SHP77 treated with DMSO at 0.1 percent for 48 hours (cell line): ENCODE measurements at places on chromosomes 4 and X.

- DNase-seq, result no peak
Observed at GRCh38 chr4:185093603-185094002, 49.5 kb upstream of the SLC25A4 start.

- DNase-seq, result no peak
Observed at GRCh38 chrX:155027509-155028066, 944 bp downstream of the FUNDC2 start.

- no peak for DNase-seq
Observed at GRCh38 chr4:2337896-2338295, 76.0 kb upstream of the MXD4 start.

DNA sequence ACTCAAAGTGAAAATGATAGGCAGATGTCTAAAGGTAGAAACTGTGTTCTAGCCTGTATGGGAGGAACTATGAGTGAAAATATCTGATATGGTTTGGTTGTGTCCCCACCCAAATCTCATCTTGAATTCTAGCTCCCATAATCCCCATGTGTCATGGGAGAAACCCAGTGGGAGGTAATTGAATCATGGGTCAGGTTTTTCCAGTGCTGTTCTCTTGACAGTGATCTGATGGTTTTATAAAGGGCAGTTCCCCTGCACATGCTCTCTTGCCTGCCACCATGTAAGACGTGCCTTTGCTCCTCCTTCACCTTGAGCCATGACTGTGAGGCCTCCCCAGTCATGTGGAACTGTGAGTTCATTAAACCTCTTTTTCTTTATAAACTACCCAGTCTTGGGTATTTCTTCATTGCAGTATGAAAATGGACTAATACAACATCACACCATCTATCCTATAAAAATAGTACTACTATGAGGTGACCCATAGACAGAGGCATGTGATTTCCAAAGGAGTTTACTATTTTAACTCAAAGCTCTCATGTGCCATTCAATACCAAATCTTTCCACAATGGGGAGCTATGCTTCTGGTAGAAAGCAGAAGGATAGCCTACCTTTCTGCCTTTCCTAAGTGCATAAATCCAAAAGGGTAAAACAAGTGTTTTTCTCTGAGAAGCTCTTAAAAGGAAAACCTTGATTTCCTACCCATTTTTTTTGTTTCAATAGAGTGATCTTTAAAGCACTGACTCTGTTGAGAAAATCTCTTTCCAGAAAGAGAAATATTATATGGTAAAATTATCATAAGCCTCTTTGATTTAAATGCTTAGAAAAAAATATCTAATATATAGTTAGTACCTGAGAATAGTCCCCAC lies 38.8 kb downstream of the SEC31A start:
- DNase-seq, result no peak

- DNase-seq, result no peak
Observed at GRCh38 chr4:11614426-11614825, 185.7 kb upstream of the HS3ST1 start.

- no peak for DNase-seq
Observed at GRCh38 chrX:121975671-121976070, 928.3 kb downstream of the GLUD2 start.

DNA sequence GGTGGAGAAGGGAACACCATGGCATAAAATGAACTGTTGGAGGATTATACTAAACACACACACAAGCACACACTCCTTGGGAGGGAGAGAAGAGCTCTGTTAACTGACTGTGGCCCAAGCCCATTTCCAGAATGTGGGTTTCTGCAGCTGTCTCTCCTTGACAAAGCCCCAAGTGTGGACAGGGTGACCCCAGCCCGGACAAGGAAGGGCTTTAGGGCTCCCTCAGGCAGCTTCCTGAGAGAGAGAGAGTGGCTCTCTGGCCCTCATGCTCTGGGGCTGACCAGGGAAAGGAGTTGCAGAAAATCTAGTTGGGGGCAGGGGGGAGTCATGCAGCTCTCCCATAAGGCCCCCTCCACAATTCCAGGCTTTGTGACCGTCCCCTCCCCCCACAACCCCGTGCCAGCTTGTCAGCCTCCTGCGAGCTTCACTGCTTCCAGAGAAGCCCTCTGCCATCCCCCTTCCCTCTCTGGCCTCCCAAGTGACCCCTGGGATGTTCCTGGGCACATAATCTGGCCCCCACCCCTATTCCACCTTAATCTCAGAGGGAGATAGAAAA lies 590 bp downstream of the ARHGEF9 start:
- DNase-seq, result no peak

DNA sequence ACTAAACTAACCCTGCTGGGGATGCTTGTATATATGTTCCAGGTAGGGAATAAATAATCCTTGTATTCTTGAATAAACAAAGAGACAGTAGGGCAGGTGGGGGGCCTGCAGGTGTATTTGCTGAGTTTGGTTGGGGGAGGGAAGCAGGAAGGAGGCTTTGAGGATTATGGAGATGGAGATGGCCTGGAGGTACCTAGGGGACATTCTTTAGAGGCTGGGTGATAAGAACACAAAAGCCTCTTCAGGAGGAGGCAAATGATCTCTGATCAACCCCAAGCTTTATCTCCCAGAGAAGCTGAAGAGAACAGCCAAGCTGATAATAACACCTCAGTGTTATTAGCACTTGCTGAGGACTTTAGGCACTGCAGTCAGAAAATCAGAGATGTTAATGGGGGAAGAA lies 187.7 kb downstream of the MGST2 start:
- DNase-seq, result no peak

- DNase-seq, result no peak
Observed at GRCh38 chrX:102728646-102729045, 8.1 kb downstream of the GPRASP3 start.

- DNase-seq, result no peak
Observed at GRCh38 chr4:21117541-21118180, 417.4 kb downstream of the PACRGL start.

GRCh38 chr4:181998398-181999295 lies 244.6 kb upstream of the TENM3 start:
- no peak for DNase-seq

GRCh38 chrX:71214152-71214551 lies 8.9 kb upstream of the GJB1 start:
- DNase-seq, result no peak

DNA sequence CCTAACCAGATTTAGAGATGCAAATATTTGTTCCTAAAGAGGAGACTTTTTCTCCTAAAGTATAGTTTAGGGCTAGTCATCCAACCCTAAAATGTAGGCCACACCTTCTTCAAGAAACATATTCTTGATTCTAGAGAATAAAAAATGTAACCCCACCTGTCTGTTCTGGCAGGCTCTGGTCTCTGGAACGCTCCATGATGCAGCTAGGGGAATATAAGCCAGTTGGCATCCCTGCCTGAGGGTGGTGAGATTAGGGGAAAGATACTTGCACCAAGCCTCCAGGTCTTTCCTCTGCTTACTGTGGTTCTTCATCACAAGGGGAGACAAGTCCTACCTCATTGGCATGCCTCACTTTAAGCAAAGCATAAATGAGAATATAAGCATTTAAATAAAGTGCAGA lies 21.2 kb upstream of the TBC1D9 start:
- no peak for DNase-seq

DNA sequence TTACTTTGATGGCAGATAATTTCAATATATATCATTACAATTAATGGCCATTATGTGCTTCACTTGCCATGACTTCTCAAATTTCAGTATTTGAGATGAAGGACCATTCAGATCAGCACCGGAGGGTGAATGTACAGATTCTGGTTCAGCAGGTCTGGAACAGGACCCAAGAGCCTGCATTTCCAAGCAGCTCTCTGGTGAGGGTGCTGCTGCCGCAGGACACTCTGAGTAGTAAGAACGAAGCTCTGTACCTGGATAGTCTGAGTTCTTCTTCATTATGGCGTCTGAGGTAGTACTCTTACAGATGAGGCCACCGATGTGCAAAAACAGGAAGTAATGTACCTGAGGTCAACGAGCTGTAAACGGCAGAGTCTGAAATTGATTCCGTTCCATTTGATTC lies 228.2 kb downstream of the FBXW7 start:
- no peak for DNase-seq

- DNase-seq, result no peak
Observed at GRCh38 chr4:120454788-120455187, 388.1 kb upstream of the MAD2L1 start.

DNA sequence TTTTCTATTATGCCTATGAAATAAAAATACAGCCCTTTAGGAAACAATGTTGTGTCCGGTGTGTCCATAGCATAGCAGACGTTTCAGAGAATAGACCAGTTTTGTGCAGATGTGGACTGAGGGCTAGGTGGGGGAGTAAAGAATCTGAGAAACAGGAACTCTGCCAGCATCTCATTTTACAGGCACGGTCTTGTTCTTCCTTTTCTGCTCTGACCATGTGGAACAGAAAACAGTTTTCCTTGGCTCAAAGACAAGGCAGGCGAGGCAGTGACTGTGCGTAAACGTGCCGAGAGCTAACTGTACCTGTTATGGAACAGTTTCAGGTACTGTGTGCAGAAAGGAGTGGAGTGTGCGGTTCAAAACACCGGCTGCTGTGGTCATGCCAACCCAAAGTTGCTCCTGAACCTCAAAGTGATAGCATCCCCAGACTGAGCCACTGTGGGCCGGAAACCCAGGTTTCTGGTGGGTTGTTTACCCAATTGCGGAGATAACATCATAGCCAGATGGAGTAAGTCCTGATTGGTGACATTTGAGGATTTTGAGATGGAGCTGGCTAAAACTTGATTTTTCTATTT lies 20.2 kb downstream of the CNGA2 start:
- DNase-seq, result no peak

DNA sequence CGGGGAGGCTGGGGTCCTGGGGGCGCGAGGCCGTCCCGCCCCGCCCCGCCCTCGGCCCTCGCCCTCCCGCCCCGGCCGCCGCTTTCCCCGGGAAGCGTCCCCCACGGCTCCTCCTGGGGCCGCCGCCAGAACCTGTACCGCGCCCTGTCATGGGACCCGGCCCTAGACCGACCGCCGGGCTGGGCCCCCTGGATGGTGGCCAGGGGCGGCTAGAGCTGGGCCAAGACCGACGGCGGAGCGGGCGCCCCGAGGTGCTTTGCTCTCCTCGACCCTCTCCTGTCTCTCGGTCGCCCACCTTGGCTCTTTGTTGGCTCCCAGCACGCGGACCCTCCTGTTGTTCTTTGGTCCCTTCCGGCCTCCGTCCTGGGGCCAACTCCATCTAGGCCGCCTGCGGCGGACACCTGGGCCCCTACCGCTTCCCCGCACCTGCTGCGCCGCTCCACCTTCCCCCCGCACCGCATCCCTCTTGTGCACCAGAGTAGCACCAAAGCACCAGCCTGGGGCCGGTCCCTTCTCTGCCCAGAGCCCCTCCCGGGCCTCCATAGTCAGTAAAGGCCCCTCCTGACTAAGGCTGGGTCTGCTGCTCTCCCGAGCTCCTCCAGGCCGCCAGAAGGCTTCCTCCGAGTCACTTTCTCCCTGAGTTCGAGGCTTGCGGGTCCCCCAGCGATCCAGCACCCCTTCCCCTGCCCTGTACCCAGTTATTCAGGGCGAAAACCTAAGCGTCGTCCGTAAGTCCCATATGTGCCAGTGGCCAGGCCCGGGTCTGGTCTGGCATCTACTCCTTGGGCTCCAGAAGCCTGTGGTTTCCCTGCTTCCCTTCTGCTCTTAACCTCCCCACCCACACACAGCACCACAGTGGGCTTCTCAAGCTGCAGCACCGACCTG lies 587 bp downstream of the TACC3 start:
- DNase-seq, result no peak

GRCh38 chr4:4671774-4672349 lies 130.0 kb upstream of the STX18 start:
- no peak for DNase-seq

- no peak for DNase-seq
Observed at GRCh38 chr4:3116955-3117354, 42.5 kb downstream of the HTT start.

- no peak for DNase-seq
Observed at GRCh38 chrX:123736333-123736921, 3.6 kb upstream of the THOC2 start.

- no peak for DNase-seq
Observed at GRCh38 chrX:84469226-84469625, 33.0 kb downstream of the HDX start.

GRCh38 chrX:47623540-47624027 lies 3.9 kb upstream of the SYN1 start:
- DNase-seq, result peak; percentile 61

GRCh38 chr4:1991596-1992434 lies 17.0 kb downstream of the NELFA start:
- no peak for DNase-seq

GRCh38 chr4:138773321-138773720 lies 242.3 kb upstream of the NOCT start:
- DNase-seq, result no peak

GRCh38 chr4:164716901-164717300 lies 37.0 kb upstream of the SMIM31 start:
- no peak for DNase-seq

- no peak for DNase-seq
Observed at GRCh38 chr4:87033902-87034301, 99.1 kb downstream of the AFF1 start.

GRCh38 chrX:20727447-20727846 lies 460.7 kb upstream of the RPS6KA3 start:
- DNase-seq, result no peak

GRCh38 chr4:153159728-153160221 lies 44.5 kb upstream of the TRIM2 start:
- DNase-seq, result no peak

GRCh38 chrX:148316446-148316845 lies 184.0 kb upstream of the AFF2 start:
- DNase-seq, result no peak

GRCh38 chr4:138665851-138666250 lies 349.7 kb upstream of the NOCT start:
- DNase-seq, result no peak

- no peak for DNase-seq
Observed at GRCh38 chr4:79638735-79639134, 230.7 kb upstream of the GK2 start.

- no peak for DNase-seq
Observed at GRCh38 chrX:68842781-68843581, 14.2 kb downstream of the EFNB1 start.

GRCh38 chrX:54452920-54453319 lies 12.7 kb downstream of the TSR2 start:
- peak; percentile 24 for DNase-seq

- DNase-seq, result no peak
Observed at GRCh38 chr4:42302348-42302747, 94.9 kb upstream of the SHISA3 start.

- no peak for DNase-seq
Observed at GRCh38 chr4:4770610-4771009, 88.9 kb upstream of the MSX1 start.

DNA sequence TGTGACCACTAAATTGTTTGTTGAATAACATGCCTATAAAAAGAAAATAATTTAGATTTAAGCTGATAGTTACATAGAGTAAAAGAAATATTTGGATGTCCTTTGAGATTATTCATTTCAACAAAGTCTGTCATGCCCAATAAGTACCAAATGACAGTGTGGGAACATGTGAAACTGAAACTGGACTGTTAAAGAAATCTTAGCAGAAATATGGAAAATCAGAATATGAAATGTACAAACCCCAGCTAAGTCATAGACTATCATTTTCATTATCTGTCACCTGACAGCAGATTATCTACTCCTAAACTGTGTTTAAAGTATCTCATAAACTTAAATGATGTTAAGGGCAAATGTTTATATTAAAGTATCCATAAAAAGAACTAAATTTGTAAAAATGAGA lies 437.8 kb upstream of the FAM241A start:
- DNase-seq, result no peak

- no peak for DNase-seq
Observed at GRCh38 chr4:15953625-15954024, 9.3 kb downstream of the FGFBP2 start.
